ENCODE measurements at places on chromosomes 2 and 18.

- DNase-seq: no peak
Measured at GRCh38 chr18:73945130-73945792, 202.4 kb downstream of the FBXO15 start.

- DNase-seq: no peak
Measured at GRCh38 chr18:63545000-63545399, 2.8 kb downstream of the SERPINB12 start.

DNA sequence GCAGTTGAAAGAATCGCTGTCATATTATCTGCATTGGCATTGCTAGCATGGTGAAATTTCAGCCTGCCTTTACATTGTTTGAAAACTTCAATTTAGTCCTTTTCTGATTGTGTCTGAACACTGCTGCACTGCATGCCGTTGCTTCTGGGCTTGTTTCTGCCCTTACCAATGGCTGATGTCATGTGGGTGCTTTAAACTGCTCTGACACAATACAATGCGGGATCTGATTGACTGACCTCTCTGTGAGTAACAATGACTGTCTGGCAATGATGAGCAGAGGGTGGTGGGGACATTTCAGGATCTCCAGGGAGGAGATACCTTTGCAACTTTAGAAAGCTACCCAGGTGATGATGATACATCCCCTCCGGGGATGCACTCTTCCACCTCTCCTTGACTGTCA, 119.5 kb upstream of the ZBTB14 start:
- no peak for DNase-seq

DNA sequence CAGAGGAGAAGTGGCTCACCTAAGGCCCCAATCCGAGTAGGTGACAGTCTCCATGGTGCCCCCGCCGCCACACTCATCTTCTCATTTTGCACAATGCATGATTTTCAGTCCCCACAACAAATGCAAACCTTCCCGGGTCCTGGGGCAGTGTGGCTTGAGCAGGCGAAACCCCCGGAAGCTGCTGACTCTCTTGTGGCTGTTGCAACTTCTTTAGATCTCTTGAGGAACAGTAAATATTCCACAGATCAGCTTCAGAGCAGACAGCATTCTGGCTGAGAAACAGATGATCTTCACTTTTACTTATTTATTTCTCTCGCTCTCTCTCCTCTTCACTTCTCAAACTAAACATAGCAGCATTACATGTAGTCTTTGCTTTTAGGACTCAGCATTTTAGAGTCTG, 51.9 kb downstream of the ASAP2 start:
- DNase-seq: no peak
